ENCODE measurements at places on chromosomes 2 and 18. TPM values are rescaled to one million over a fixed set of nuclear protein-coding genes. Genes with fewer than 3 reads are reported as not detected.
A peak's percentile ranks its signal among the peaks of the same experiment; 100 is the strongest.

- no peak for ATAC-seq
Observed at GRCh38 chr2:144404586-144405314, 115.2 kb downstream of the ZEB2 start.

GRCh38 chr2:9681427-9681817, 50.6 kb upstream of the YWHAQ start:
- peak; percentile 73 for ATAC-seq

DNA sequence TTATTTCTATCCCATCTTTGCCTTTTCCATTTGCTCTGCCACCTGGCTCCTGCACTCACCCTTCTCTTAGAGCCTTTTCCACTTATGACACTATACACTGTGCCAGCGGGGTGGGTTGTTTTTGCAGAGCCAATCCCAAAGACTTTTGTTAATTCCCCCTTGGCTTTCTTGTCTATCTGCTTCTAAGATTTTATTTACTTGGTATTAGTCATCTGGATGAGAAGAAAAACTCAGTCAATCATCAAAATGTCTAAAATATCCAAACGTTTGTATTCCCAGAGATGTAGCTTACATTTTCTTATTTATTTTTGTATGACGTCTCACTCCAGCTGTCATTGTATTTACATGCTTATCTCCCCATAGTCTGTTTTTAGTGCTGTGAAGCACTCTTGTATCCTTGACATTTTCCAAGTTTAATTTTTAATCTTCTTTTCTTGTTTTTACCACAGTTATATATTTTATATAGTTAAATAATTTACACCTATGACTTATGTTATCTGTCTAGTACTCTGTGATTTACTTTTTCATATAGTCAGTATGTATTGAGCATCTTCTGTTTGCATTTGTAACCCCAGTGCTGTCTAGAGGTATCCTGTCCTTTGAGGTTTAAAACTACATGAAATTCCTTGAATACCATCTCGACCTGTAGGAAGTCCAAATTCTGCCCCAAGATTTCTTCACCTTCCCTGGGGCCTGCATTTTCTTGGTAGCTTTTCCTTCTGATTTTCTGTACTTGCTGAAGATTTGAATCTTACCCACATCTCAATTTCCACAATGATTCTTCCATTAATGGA, 55.1 kb downstream of the COL4A3 start:
- ATAC-seq: no peak

Gene PREB
- total RNA-seq: 67.1 TPM

Gene NMUR1
- total RNA-seq: 0.21 TPM

Gene EPG5
- 24.0 TPM for total RNA-seq

Data from activated T-helper 17 cell treated with anti-CD3 and anti-CD28 coated beads, Interleukin-2, amount 50 U/mL, for 72 hours (primary cell).